ENCODE measurements at places on chromosomes 4 and X. TPM values are rescaled to one million over a fixed set of nuclear protein-coding genes. Genes with fewer than 3 reads are reported as not detected.

The ARR3 gene
- total RNA-seq, result not detected

The SPACA5 gene
- total RNA-seq, result not detected

The GRPR gene
- total RNA-seq, result not detected

The TLL1 gene
- total RNA-seq, result not detected

The SLITRK2 gene
- total RNA-seq, result not detected

The LRIT3 gene
- 0.25 TPM for total RNA-seq

The HMGB2 gene
- 210 TPM for total RNA-seq

The CLDN2 gene
- not detected for total RNA-seq

The TEC gene
- total RNA-seq, result 3.0 TPM

The GPC4 gene
- not detected for total RNA-seq

The HOPX gene
- total RNA-seq, result 1.9 TPM

The TRAM1L1 gene
- not detected for total RNA-seq

The CD38 gene
- total RNA-seq, result 6.4 TPM

The CXCL3 gene
- not detected for total RNA-seq

The SFRP2 gene
- not detected for total RNA-seq

The FAT4 gene
- 0.02 TPM for total RNA-seq

The SMR3B gene
- total RNA-seq, result not detected

The SERTM2 gene
- total RNA-seq, result not detected

The FHDC1 gene
- total RNA-seq, result 0.20 TPM

The DGKK gene
- not detected for total RNA-seq

The TEX28 gene
- not detected for total RNA-seq

The MAGEA9B gene
- not detected for total RNA-seq

The AMER1 gene
- total RNA-seq, result 3.1 TPM

The CT45A2 gene
- total RNA-seq, result not detected

The STBD1 gene
- total RNA-seq, result 0.47 TPM

The UNC5C gene
- total RNA-seq, result not detected

The CFI gene
- not detected for total RNA-seq

The DCLK2 gene
- 0.12 TPM for total RNA-seq

The HSFX4 gene
- not detected for total RNA-seq

The RNF175 gene
- 2.1 TPM for total RNA-seq

The FOXR2 gene
- not detected for total RNA-seq

The LGI2 gene
- total RNA-seq, result not detected

The TMEM154 gene
- 36.3 TPM for total RNA-seq

The CFAP99 gene
- total RNA-seq, result 0.20 TPM

The PCDH19 gene
- not detected for total RNA-seq

The IQSEC2 gene
- 0.39 TPM for total RNA-seq

The ERAS gene
- not detected for total RNA-seq

The GABRA4 gene
- total RNA-seq, result not detected

The CD40LG gene
- total RNA-seq, result 24.0 TPM

The CFP gene
- total RNA-seq, result 13.9 TPM

The TBX22 gene
- not detected for total RNA-seq

The OTC gene
- total RNA-seq, result not detected

The F8A3 gene
- total RNA-seq, result 4.8 TPM

The AKAP17A gene
- 108 TPM for total RNA-seq

The NXF2 gene
- total RNA-seq, result not detected

The PDGFRA gene
- total RNA-seq, result not detected

The PDE5A gene
- 4.9 TPM for total RNA-seq
